Stimulated activated CD4-positive, alpha-beta T cell treated with anti-CD3 and anti-CD28 coated beads, Interleukin-12 subunit alpha, Interleukin-12 subunit beta, amount 100 ng/mL, for 48 hours (primary cell): ENCODE measurements at places on chromosomes 2 and 18.
A peak's percentile ranks its signal among the peaks of the same experiment; 100 is the strongest.

- DNase-seq: no peak
These were observed 59.9 kb downstream of the INPP4A start for GRCh38 chr2:98504381-98505109.

GRCh38 chr2:105104208-105104731 is 66.4 kb downstream of the MRPS9 start:
- no peak for DNase-seq

- no peak for DNase-seq
These were observed 1.5 kb upstream of the TFCP2L1 start for GRCh38 chr2:121286506-121286905.

DNA sequence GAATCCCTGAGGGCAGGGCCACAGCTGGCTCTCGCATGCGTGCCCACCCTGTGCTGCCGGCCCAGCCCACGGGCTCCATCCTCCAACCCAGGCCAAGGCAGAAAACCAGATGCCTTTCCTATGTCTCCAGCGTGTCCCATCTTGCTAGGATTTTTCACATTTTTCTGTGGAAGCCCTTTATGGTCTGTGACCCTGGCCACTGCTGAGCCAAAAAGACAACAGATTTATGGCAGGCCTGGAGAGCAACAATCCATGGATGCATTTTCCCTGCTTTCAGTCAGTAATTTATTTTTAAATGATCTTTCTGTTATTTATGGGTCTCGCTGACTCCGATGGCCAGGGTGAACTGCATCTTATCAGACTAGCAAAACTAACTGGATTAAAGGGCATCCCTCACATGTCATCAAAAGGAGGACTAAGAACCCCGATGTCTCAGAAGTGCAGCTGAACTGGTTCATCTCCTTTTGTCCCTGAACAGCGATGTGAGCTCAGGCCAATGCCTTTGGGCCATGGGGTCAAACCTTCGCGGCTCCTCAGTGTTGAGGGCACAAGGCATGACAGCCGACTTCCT is 346.0 kb downstream of the CYRIA start:
- DNase-seq: no peak

DNA sequence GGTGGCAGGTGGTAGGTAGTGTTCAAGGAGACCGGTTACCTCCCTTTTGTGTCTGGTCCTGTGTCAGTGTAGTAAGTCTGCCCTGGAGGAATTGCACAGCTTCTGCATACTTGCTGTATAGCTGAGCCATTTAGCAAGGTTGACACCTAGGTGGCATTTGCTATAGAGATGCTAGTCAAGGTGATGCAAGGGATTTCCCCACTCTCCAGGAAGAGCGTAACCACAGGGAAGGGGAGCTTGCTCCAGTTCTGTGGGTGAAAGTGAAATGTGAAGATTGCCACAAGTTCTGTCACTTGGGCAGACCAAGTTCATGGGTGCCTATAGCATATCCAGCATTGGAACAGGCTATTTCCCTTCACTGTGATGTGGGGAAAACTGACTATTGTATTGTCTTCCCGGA is 28.1 kb downstream of the NAT8 start:
- no peak for DNase-seq

- DNase-seq: no peak
These were observed 112.9 kb downstream of the THADA start for GRCh38 chr2:43482961-43483360.

- DNase-seq: peak; percentile 42
These were observed 62.5 kb downstream of the SLC4A3 start for GRCh38 chr2:219689676-219690628.

- peak; percentile 31 for DNase-seq
These were observed 104.6 kb downstream of the RTN4 start for GRCh38 chr2:54945391-54946219.

DNA sequence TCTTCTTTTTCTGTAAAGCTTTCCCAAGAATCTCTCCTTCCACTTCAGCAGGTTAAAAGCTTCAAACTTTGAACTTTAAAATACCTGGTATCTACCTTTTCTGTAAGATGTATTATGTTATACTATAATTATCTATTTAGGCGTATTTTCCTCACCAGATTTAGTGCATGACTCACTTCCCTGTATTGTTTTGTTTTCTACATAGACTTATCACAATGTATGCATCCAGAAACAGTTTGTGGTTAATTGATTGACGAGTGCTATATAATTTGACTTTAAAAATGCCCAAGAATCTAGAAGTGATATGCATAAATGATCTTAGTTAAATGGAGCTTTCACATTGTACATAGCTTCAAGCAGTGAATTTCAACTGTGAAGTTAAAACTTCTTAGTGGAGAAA is 473.9 kb upstream of the CDH2 start:
- no peak for DNase-seq

DNA sequence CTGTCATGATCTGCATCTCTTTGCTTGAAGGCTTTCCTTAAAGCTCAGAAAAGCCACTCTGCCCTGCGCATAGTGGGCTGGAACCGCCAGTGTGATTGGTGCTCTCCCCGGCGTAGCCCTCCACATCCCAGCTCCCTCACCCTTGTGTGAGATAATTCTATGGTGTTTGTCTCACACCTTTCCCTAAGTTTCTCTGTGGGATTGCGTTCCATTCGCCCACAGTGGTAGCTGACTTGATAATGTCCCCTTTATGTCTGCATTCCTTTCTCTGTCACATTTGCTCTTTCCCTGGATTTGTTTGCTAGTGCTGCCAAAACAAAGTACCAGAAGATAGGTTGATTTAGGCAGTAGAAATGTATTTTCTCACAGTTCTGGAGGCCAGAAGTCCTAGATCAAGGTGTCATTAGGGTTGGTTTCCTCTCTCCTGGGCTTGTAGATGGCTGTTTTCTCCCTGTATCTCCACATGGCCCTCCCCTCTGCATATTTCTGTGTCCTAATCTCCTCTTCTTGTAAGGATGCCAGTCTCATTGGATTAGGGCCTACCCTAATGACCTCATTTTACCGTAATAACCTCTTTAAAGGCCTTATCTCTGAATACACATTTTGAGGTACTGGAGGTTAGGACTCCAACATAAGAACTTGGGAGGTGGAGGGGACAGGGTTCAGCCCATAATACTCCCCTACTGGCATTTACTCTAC is 7.4 kb upstream of the TMEM87B start:
- DNase-seq: no peak

DNA sequence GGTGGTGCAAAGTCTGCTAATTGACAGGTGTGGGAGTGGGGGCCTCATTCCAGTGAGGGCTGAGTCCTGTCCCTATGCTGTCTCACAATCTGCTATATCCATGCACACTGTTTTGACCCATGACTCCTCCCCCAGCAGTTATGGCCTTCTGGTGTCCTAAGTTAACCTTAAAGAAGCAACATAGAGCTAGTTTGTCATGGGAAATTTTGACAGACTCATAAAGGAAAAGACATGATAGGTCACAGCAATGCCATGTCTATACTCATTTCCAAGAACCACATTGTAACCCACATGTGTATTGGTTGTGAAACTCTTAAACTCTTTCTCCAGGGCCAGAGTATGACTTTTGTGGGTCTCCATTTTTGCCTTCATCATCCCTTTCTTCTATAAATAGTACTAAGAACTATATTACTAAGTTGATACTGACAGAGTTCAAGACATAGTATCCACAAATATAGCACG is 78.2 kb upstream of the SLC1A4 start:
- DNase-seq: no peak

- DNase-seq: no peak
These were observed 47.4 kb upstream of the NXPH2 start for GRCh38 chr2:138827426-138828054.

DNA sequence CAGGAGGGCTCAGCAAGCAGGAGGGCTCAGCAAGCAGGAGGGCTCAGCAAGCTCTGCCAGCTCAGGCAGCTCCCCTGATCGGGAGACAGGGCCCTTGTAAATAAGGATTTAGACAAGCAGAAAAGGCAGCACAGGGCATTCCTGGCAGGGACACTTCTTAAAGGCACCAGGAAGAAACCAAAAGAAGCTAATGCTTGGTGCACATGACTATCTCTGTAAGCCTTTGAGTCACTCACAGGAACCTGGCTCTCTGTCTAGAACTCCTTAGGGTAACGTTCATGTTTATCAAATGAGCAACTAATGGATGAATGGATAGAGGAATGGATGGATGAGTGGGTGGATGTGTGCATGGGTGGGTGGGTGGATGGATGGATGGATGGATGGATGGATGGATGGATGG is 28.4 kb downstream of the TMEM37 start:
- DNase-seq: no peak

- no peak for DNase-seq
These were observed 9.7 kb downstream of the SIGLEC15 start for GRCh38 chr18:45835057-45835636.

- DNase-seq: no peak
These were observed 493 bp downstream of the FN1 start for GRCh38 chr2:215435280-215435869.

- DNase-seq: no peak
These were observed 17.7 kb upstream of the SERPINB7 start for GRCh38 chr18:63757541-63757940.
